B cell (primary cell): ENCODE measurements at places on chromosomes 5 and 9. TPM values are rescaled to one million over a fixed set of nuclear protein-coding genes. Genes with fewer than 3 reads are reported as not detected.

DNA sequence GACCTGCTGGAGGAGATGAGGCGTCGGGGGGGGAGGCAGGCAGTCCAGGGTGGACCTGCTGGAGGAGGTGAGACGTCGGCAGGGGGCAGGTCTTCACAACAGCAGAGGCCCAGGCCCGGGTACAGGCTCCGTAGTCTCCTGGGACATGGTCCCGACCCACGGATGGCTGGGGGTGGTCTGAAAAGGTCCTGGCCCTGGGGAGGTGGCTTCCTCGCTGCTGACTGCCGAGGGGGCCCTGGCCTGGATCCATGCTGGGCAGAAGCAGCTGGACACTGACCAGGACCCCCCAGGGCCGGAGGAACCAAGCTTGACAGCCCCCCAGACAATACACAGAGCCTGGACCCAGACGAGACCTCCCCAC lies 8.5 kb downstream of the EGFL7 start:
- no peak overlapping the region for H3K27ac ChIP-seq
- H3K36me3 ChIP-seq = peaks cover 7% of the 10 kb centered on the region
- no peak overlapping the region for H3K4me3 ChIP-seq

DNA sequence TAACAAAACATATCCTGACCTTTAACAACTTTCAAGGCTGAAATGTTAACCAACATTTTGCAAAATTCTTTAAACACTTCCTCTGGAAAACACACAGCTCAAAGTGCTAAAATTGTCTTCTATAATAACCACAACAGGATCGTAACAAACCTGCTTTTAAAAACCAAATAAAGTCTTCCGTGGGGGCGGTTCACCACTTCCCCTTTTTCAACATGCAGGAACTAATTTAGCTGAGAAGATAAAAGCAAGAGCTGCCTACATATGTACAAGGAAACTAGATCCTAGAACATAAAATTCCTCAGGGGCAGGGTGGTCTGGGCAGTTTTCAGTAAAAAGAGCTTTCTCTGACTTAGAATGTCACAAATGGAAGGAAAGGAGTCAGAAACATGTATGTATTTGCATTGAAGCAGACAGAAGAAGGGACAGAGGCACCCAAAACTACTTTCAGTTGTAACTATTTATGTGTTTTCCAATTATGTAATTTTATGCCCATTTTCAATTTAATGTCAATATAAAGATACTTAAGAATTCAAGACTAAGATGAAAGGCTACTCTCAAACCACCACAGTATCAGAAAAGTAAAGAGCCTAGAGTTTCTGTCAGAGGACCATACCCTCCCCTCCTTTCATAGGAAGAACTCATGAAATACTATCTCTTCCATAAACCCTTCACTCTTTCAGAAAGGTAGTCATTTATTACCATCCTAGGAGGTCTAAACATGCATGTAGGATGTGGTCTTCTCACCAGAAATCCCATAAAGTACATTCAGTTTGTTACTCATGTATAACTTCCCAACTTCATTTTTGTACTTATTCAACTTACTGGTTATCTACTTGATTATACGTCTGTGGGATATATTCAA lies 185.9 kb upstream of the RASA1 start:
- H3K4me1 ChIP-seq = peaks cover 37% of the 10 kb centered on the region
- peak overlapping the region; percentile 69 for H3K27ac ChIP-seq
- DNase-seq = peak; percentile 76
- no peaks in the 10 kb centered on the region for H3K27me3 ChIP-seq
- no peaks in the 10 kb centered on the region for H3K36me3 ChIP-seq

DNA sequence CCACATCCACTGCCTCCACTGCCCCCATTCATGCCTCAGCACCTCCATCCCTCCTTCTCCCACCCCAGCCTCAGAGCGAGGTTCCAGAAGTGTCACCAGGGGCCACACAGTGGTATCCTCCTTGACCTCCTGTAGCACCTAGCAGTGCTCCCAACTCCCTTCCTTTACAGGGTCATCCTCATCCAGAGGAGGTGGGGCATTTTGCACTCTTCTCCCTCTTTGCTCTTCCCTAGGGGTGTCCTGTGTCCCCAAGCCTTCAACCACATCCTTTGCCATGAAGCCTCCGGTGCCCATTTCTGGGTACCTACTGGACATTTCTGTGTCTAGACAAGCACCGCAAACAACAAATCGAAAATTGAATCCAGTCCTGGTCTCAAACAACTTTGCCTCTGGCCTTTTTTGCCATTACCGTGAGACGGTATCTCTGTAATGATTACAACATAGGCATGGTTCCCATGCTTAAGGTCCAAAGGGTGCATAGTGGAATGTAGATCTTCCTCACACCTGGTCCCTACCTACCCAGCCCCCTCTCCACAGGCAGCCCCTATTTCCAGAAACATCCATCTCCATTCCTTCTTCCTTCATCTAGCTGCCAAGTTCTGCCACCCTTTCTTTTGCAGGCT lies 17.6 kb downstream of the WWC1 start:
- no peaks in the 10 kb centered on the region for H3K36me3 ChIP-seq
- H3K4me1 ChIP-seq = no peaks in the 10 kb centered on the region
- H3K27me3 ChIP-seq = no peaks in the 10 kb centered on the region
- H3K4me3 ChIP-seq = no peak overlapping the region
- H3K27ac ChIP-seq = no peak overlapping the region
- no peak for DNase-seq

Gene TRIM14
- polyA plus RNA-seq = 12.5 and 23.9 TPM in 2 replicates

Gene C5orf58
- not detected in 2 replicates for polyA plus RNA-seq

Gene NOTCH1
- polyA plus RNA-seq = 16.6 and 19.6 TPM in 2 replicates
